CD4-positive, alpha-beta T cell treated with Interleukin-1 beta for 1 hour (primary cell): ENCODE measurements at places on chromosomes 5 and 9.
A peak's percentile ranks its signal among the peaks of the same experiment; 100 is the strongest.

- no peak for DNase-seq
Measured at GRCh38 chr9:95021166-95021886, 294.8 kb downstream of the AOPEP start.

DNA sequence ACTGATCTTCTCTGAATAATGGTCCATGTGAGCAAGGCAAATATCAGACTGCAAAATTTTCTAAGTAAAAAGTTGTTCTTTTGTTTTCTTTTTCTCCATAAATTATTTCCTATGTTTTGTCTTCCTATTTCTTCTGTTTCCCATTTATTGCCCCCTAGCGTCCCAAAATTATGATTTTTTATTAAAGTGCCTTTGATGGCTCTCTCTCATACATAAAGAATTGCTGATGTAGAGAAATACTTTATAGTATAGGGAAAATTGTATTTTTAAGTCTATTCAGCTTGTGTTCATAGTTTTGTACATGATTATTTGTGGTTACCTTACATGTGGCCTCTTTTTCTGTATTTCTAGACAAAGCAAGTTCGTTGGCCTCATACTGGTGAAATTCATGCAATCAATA is 1031.2 kb downstream of the EFNA5 start:
- DNase-seq: no peak

DNA sequence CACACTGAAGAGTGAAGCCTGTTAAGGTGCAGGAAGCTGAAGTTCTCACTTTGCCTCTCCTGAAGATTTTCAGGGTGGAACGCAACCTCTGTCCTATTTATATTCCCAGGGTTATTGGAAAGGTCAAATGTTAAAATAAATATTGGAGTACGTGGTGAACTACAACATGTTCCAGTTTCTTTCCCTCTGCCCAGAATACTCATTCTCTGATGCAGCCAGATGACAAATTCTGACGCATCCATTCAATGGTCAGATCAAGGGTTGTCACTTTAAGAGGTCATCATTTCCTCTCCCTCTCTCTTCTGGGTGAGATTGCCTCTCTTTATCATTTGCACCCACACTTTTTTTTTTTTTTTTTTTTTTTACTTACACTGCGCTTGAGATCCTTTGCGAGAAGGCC is 277.1 kb downstream of the BRINP1 start:
- DNase-seq: no peak

- no peak for DNase-seq
Measured at GRCh38 chr5:76368941-76369340, 34.1 kb upstream of the IQGAP2 start.

GRCh38 chr9:77505232-77505631 is 142.9 kb downstream of the GNA14 start:
- no peak for DNase-seq

DNA sequence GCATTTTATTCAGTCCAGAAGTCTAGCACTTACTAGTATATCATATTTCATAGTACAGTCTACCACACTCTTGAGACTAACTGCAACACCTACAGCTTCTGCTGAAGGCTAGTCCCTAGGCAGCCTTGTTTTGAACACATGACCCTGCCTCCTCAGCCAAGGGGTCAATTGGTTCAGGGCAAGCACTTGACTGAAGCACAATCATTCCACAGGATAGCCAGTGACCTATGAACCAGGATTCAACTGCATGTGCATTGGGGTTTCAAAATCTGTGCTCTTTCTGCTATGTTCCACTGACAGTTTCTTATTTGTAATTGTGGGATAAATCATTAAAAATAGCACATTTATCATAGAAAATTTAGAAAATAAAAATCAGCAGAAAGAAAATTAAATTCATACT is 186.8 kb downstream of the TMEM161B start:
- DNase-seq: no peak

DNA sequence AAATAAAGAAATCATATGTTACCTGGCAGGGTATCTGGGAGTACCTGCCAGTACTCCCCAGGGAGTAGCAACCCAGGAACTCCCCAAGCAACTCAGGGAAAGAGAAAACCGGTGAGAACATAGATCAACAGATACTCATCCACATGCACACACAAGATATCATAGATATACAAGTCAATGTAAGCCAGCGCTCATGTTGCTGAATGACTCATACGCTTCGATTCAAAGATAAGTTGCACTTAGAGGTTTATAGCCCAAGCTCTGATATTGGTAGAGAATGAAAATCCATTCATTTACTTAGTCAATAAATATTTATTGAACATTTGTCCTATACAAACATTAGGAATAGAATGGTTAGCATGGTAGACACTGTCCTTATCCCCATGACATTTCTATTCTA is 219.1 kb upstream of the TRPC7 start:
- DNase-seq: no peak

GRCh38 chr5:150862070-150862469 is 15.7 kb downstream of the IRGM start:
- DNase-seq: no peak

DNA sequence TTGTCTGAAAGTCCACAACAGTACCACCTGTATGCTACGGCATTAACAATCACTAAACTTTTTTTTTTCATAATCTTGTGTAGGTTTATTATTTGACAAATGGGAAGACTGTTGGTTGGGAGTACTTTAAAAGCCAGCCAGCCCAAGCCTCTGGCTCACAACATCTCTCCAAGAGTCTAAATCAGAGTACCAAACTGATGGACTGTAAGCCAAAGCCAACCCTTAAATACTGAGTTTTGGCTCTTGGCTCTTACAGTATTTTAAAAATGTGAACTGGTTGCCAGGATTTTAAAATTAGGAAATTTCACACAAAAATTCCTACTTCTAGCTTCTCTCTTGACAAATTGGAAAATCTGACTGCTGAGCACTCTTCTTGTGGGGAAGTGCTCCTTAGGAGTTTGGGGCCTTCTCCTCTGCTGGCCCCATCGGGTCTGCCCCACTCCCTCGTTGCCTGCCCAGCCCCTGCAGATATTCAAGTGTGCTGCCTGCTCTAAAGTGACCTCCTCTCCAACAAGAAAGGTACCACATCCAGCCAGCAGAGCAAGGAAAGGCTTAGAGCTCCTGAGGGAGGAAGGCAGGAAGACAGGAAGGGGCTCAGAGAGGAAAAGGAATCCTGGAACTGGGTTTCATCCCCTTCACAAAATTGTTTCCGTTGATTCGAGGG is 21.8 kb upstream of the TMOD1 start:
- no peak for DNase-seq

- DNase-seq: no peak
Measured at GRCh38 chr9:115672477-115673316, 480.9 kb upstream of the PAPPA start.

- no peak for DNase-seq
Measured at GRCh38 chr9:116350213-116350612, 196.6 kb downstream of the PAPPA start.

DNA sequence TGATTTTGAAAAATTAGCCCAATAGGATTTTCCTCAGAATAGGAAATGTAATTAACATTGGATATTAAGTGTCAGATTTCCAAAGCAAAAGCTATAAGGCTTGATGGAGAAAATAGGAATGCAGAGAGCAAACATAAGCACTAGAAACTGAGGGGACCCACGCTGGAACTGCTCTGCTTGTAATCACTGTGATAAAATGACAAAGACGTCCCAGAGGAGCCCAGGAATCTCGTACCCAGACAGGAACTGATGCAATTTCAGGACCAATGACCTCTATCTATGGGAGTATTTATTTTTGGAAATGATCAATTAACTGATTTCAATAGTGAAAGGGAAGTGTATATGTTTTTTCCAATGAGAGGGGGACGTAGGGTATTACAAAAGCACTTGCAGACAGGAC is 714.5 kb upstream of the WWC1 start:
- DNase-seq: no peak

DNA sequence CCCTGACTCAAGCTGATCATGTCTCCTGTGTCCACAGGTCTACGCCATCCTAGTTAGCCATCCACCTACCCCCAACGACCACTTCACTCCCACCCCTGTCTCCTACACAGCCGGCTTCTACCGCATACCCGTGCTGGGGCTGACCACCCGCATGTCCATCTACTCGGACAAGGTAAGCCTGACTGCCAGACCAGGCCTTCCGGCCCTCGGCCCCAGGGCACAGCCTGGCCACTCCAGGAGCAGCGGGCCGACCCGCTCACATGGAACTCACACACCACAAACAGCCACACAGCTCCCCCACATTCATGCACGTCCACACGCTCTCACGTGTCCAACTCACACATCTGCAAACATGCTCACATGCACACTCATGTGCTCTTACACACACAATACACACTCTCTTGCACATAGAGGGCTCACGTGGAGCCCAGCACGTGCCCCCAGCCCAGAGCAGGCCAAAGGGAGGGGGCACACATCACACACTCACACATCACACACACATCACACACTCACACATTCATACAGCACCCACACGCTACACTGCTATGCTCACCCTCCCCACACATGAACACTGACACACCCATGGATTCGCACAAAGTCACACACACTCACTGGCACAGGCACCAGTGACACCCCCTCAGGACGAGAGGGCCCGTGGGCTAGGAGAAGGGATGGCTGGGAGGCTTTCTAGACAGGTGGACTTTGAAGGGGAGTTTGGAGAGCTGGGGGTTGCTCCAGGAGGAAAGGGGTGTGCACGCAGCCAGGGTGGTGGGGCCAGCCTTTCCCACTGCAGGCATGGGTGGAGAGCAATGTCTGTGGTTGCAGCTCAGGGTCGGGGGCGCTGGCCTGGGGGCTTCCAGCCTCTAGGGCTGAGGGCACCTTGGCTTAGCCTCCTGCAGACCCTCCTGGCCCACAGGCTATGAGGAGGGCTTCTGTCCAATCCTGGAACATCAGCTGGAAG is 3.3 kb downstream of the GRIN1 start:
- no peak for DNase-seq

- no peak for DNase-seq
Measured at GRCh38 chr5:6601271-6601670, 31.6 kb downstream of the NSUN2 start.

GRCh38 chr9:101437806-101438232 is 2.2 kb upstream of the ALDOB start:
- DNase-seq: no peak

- peak; percentile 12 for DNase-seq
Measured at GRCh38 chr5:31531543-31531887, 378 bp downstream of the DROSHA start.

DNA sequence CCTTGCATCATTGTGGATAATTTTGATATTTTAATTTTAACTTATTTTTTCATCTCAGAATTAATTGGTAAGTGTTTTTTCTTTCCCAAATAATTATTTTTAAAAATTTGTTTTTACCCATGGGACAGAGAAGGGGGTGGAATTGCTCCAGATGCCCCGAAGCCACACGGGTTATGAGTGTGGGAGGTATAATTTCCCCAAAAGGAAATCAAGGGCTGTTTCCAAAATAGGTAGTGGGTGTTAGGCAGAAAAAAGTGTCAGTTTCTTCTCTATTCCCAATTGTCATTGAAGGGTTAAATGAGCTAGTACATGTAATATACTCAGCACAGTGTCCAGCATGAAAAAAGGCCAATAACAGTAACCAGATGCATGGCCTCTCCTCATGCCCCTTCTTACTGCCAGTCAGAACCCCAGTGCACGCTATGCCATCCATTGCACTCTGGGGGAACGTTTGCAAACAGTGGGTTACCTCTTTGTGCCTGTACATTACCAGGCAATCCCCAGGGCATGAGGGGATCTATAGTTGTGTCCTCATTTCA is 36.4 kb upstream of the ANGPTL2 start:
- no peak for DNase-seq

DNA sequence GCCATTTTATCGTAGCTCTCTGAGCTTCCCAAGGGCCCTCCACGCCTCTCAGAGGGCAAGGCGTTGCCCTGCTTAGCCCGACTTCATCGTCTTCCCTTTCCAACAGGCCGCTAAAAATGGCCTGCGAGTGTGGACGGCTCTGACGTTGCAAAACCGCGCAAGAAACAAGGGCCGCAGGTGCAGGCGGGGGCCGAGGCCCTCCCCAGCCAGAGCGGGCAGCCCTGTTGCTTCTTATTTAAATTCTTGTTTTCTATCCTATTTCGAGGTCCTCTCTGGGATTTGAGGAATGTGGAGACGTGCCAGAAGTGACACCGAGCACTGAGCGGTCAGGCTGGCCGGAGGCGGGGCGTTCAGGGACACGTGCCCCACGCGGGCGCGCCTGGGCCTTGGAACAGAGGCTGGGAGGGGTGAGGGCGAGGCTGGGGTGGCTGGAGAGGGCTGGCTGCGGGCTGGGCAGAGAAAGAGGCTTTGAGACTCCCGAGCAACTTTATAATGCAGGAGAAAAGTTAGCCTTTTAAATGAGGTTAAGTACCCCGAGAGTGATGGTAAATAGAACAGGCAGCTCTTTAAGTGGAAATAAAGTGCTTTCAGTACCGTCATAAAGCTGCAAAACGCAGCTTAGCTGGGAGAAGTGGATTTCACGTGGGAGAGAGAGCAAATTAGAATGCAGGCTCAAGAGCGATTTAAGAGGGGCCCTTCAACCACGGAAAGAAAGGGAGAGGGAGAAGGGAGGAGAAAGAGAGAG is 243.6 kb downstream of the AUH start:
- DNase-seq: peak; percentile 47

GRCh38 chr5:13976867-13977830 is 32.7 kb upstream of the DNAH5 start:
- DNase-seq: no peak

DNA sequence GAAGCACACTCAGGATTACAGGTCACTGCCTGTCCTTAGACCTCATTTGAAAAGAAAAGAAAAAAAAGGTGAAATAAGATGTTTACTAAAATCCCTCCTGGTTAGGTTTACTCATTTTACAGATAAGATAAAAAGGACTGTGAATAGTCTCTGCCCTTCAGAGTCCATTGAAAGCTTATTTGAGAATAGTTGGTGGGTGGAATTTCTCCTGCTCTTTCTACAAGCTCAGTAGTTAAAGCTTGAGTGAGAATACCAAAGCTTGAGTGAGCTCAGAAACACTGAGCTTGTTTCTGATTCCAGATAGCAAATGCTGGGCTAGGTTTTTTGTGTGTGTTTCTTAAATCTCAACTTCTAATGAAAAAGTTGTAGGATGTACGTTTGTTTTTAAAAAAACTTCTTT is 106.7 kb downstream of the SLF1 start:
- no peak for DNase-seq

- no peak for DNase-seq
Measured at GRCh38 chr5:169356811-169357210, 55.9 kb upstream of the SLIT3 start.
